ENCODE measurements at places on chromosomes 6 and 20.

GRCh38 chr20:33696448-33696847 lies 10.3 kb upstream of the E2F1 start:
- DNase-seq = no peak

- DNase-seq = no peak
These were observed 54.2 kb upstream of the MAFB start for GRCh38 chr20:40743141-40743775.

DNA sequence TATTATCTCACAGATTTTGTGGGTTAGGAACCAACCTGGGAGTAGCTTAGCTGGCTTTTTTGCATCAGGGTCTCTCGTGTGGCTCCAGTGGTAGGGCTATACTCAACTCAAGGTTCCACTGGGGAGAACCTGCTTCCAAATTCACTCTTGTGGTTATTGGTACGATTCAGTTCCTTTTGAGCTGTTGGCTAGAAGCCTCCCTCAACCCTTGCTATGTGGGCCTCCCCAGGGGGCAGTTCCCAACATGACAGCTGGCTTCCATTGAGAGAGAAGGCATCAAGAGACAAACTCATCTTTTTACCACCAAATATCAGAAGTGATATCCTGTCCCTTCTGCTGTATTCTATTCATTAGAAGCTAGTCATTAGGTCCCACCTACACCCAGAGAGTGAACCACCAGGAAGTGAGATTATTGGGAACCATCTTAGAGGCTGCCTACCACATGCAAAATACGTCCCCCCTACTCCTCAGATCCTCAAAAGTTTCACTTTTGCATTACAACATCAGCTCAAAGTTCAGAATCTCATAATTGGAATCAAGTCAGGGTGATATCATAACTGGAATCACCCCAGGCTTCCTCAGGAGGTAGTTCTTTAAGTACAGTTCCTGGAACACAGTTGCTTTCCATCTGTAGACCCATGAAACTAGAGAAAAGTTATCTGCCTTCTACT lies 30.9 kb downstream of the MKKS start:
- no peak for DNase-seq

DNA sequence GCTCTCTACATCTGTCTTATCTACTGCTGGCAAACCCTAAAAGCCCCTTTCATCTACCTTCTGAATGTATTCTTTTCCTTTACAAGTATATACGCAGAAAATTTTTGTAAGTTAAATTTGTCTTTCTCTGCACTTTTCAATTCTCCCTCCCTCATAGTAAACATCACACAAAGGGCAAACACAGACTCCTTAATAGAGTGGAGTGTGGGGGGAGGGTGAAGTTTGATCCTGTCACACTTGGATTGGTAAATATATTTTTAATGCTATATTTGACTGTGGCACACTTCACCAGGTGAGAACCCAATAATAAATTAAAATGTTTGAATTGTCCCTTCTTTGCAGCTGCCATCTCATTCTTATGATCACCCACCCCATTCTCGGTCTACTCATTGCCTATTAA lies 33.2 kb upstream of the PAQR8 start:
- DNase-seq = no peak

- DNase-seq = peak; percentile 32
These were observed 175.4 kb downstream of the UTRN start for GRCh38 chr6:144460327-144461095.

GRCh38 chr20:7214081-7214740 lies 446.7 kb downstream of the BMP2 start:
- DNase-seq = no peak

- no peak for DNase-seq
These were observed 209.0 kb downstream of the SYNE1 start for GRCh38 chr6:152428126-152428525.

- DNase-seq = no peak
These were observed 54.8 kb upstream of the BCLAF1 start for GRCh38 chr6:136344420-136344819.

DNA sequence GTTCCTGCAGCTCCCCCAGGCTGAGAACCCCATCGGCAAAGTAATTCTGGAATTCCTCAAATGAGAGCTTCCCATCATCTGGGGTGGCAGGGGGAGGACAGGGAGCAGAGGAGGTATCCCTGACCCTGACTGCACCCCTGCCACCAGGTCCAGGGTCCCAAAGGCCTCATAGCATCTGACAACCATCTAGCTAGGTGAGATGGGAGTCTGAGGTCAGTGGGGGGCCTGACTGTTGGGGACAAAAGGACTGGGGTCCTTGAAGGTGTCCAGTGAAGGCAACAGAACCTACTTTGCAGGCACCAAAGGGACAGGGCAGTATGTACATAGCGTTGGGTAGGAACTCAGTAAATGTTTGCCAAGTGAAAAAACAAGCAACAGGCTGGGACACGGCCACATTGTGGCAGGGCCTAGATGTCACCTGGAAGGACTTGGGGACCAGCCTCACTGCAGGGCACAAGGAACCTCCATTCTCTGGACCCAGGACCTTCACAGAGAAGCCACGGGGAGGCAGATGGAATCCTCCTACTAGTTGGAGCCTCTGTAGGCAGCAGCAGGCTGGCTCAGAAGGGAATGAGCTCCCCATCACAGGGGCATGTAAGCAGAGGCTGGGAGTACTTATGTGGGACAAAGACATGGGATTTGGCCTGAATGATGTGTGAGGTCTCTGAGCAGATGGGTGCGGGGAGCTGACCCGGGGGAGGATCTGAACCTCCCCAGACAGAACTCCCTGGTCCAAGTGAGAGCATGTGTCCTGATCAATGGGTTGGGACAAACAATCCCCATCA lies 3.3 kb downstream of the NECAB3 start:
- no peak for DNase-seq

DNA sequence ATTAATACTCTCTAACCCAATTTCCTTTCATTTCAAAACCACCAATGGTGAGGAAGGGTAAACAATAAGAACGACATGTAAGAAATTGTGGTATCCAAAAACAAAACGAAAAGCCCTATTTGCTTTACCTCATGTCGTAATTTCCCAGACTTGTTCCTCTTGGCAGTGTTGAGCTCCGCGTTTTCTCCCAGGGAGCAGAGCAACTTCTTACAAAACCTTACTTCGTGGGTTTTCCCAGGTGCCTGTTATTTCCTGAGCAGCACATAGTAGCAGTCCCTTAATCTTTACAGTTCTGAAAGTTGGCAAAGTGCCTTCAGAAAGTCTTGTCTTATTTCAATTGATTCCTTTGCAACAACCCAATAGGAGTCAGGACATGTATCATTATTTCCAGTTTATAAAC lies 207.9 kb upstream of the MARCKS start:
- peak; percentile 58 for DNase-seq
